Stimulated activated CD4-positive, alpha-beta T cell treated with anti-CD3 and anti-CD28 coated beads, Interleukin-15, amount 100 ng/mL, for 48 hours (primary cell): ENCODE measurements at places on chromosomes 13 and 19.

GRCh38 chr19:41860419-41861115, 512 bp downstream of the RPS19 start:
- no peak for DNase-seq

GRCh38 chr19:12779162-12779993, 4.0 kb upstream of the HOOK2 start:
- no peak for DNase-seq

GRCh38 chr19:50889638-50890037, 16.4 kb downstream of the KLK2 start:
- no peak for DNase-seq

GRCh38 chr13:28545583-28546333, 50.8 kb upstream of the FLT1 start:
- DNase-seq, result no peak

- DNase-seq, result no peak
Measured at GRCh38 chr13:44537248-44537647, 38.9 kb downstream of the TSC22D1 start.

DNA sequence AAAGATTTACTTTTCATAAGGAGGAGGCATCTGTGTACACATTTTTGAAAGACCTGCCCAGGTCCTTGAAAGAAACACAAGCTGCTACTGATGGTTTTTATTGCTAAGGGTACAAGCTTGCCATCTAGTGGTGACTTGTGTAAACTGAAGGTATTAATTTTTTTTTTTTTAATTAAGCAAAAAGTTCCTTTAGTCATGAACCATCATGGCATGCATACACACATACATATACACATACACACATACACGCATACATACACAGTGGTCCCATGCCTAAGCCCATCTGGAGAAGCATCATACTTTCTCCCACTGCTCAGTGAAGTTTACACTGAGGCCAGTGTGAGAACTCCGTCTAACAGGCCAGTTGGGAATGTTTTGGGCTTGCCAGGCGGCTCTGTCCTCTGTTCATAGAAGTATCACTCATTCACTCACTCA, 312.5 kb downstream of the DCLK1 start:
- DNase-seq, result no peak

GRCh38 chr13:98222081-98222554, 45.0 kb upstream of the RNF113B start:
- DNase-seq, result no peak

- DNase-seq, result no peak
Measured at GRCh38 chr19:29578349-29578748, 27.7 kb upstream of the POP4 start.

DNA sequence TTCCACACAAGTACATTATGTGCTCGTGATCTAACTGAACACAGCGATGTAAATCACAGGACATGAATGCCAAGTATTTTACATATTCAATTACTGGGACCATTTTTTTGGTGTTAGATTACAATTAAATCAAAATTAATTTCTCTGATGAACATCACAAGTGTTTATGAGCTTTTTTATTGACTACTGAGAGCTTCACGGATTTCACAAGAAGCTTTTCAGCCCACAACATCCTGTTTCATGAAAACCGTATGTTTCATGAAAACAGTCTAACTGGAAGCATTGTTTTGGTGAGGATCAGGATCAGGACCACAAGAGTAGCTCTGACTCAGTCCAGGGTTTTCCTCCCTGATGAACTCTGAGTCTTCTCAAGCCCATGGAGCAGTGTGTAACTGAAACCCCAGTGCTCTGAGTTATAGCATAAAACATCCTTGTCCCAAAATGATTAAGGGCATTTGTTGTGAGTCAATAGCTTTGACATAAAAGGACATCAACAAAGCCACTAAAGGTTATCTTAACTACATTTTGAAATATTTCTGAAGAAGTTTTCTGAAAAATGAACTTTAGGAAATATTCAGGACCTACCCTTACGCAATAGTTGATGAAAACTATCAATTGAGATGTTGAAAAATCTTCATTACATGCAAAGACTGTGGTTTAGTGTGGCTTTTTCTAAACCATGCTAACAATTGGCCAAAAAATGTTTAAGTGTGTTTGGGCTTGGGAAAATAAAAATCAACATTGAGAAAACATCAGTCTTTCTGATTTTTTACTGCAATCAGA, 49.3 kb downstream of the UFM1 start:
- DNase-seq, result no peak

DNA sequence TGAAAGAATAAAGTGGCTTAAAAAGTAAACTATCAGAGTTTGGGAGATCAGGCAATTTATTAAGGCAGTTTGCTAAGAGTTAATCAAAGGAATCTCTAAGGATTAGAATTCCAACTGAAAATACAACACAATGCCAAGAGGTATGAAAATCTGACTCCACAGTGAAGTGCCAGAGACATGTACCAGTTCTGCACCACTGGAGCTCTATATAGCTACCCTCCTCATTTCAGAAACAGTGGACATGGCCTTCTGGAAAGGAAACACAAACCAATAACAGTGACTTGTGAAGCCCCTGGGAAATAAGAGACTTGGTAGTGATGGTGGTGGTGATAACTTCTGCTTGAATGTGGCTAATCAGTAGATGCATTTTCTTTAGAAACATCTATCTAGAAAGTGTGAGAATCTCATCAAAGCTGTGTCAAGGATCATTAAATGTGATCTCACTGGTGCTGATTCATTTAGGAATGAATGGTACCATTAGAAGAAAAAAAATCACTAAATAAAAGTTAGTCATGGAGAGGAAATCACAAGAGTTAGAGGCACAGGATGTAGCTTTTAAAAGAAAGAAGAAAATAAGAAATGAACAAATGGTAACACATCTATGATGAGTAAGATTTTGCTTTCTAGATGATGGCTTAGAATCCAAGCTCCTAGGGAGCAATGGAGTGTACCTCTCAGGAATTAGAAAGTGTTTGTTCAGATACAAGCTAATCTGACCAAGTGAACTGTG, 20.1 kb upstream of the N4BP2L1 start:
- no peak for DNase-seq

DNA sequence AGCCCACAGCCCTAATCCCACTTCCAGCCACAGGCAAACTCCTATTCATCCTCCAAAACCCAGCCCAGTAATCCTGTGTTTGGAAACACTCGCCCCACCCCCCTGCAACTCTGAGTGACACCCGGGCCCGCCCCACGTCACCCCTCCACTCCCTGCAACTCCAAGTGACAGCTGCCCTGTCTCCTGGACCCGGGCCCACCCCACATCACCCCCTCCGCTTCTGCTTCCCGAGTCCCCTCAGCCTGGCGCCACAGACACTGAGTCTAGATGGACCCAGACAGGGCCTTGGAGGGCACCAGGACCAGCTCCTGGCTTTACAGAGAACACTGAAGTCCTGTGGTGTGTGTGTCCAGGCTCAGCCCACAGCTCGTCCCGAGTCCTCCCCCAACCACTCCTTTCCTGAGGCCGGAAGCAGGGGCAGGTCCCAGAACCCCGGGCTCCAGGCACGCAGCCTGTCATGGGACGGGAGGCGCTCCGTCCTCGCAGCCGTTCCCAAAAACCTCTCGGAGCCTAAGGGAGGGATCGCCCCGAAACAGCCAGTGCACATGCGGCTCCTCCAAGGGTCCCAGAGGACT, 7.7 kb downstream of the REXO1 start:
- DNase-seq, result no peak
